ENCODE measurements at places on chromosomes 7 and 10.

GRCh38 chr10:97025613-97026242 lies 160.0 kb downstream of the SLIT1 start:
- peak; percentile 5 for DNase-seq

DNA sequence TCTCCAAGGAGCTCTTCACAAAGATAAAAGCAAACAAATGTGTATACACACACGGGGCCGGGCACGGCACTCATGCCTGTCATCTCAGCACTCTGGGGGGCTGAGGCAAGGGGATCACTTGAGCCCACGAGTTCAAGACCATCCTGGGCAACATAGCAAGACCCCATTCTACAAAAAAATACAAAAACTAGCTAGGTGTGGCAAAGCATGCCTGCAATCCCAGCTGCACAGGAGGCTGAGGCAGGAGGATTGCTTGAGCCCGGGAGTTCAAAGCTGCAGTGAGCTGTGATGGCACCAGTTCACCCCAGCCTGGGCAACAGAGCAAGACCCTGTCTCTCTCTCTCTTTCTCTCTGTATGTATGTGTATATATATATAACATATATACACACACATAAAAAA lies 22.3 kb downstream of the TTYH3 start:
- no peak for DNase-seq

GRCh38 chr7:131357282-131357880 lies 29.7 kb downstream of the MKLN1 start:
- no peak for DNase-seq

- DNase-seq, result no peak
Observed at GRCh38 chr10:48400850-48401220, 94.4 kb downstream of the MAPK8 start.

DNA sequence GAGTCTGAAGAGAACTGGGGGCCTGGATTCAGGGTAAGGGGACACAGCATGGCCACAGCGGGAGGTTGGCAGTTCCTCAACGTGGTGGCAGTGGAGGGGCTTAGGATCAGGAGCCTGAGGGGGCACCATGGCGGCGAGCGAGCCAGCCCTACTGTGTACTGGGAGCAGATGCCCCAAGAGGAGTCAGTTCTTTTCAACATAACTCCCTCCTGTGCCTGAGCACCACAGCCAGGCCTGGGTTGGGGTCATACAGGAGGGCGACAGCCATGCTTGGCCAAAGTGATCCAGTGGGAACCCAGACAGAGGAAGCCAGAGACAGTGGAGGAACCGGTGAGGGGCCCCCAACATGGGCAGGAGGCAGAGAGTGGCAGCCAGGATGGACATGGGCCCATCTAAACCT lies 65.8 kb downstream of the MICALL2 start:
- DNase-seq, result no peak

DNA sequence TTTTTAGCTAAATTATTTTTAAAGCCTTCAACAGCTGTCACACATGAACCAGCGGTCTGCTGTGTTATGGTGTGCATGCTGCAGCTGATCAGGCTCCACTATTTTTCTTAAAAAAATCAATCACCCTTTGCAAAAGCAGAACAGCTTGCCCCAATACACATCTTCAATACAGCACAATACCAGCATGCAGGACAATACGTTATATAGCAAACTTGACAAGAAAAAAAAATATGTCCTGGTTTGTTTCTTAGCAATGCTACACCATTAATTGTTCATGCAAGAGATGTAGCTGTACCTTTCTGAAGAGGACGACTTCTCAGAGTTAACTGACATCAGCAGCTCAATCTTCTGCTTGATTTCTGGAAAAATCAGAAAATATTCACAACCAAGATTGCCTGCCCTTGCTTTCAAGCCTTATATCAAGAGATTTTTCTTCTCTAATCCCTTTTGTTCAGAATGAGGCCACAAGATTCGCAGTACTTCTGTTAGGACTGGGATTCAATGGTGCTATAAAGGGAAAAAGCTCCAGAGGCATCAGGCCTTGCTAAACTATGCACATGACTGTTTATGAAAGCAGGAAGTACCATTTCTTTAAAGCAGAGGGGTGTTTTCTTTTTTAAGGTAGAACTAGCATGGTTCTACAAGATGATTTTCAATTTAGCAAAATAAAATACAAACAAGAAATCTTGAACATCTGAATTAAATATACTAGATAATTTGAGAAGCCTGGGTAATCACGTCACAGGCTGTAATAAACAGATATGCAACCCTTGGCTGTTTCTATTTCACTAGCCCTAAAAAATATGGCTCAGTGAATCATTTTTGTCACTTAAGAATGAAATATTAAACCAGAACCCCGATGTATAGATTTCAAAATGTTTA lies 120.0 kb downstream of the SRPK2 start:
- peak; percentile 44 for DNase-seq

GRCh38 chr10:91756286-91756685 lies 41.9 kb upstream of the TNKS2 start:
- no peak for DNase-seq

GRCh38 chr7:73519867-73520672 lies 2.0 kb downstream of the BAZ1B start:
- DNase-seq, result no peak

DNA sequence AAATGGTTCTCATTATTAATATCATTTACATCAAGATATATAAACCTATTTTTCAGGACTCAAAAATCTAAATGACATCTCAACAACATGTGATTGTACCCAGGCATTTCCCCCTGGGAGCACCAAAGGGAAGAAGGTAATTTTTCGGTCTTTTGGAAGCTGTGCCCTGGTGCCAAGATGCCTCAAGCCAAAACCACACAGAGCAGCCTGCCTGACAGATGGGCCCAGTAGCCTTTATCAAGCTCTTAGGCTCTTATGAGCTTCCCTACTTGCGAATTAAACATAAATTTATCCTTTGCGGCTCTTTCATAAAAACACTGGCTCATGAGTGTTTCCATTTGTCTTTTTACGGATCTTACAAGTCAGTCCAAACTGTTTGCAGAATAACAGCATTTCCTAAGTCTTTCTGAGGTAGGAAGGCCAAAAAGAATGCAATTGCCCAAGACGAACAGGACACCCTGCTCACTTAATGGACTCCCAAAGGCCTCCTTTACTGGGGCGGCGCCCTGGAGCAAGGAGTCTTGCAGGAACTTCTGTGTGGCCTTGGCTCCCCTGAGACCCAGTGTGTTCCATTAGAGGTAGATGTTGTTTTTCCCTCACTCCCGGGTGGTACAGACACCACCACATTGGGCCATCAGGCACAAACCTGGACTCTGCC lies 4.1 kb upstream of the RASSF4 start:
- no peak for DNase-seq

DNA sequence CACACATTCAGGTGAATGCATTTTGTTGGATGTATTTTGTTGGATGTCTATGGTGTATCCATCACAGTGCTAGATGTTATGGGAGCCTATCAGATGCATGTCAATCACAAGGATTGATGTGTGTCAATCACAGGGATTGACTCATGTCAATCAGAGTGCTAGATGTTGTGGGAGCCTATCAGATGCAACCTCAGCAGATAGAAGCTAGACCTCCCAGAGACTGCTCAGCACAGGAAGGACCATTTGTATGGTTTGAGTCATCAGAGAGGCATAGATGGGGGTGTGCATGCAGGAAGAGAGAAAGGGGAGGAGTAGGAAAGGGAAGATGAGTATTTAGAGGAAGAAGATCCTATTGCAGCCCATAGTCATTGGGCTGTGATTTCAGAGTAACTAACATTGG lies 48.3 kb upstream of the PITRM1 start:
- DNase-seq, result no peak

- DNase-seq, result no peak
Observed at GRCh38 chr7:148906707-148907498, 22.8 kb upstream of the EZH2 start.

GRCh38 chr10:122161795-122162194 lies 109.3 kb upstream of the BTBD16 start:
- DNase-seq, result no peak

DNA sequence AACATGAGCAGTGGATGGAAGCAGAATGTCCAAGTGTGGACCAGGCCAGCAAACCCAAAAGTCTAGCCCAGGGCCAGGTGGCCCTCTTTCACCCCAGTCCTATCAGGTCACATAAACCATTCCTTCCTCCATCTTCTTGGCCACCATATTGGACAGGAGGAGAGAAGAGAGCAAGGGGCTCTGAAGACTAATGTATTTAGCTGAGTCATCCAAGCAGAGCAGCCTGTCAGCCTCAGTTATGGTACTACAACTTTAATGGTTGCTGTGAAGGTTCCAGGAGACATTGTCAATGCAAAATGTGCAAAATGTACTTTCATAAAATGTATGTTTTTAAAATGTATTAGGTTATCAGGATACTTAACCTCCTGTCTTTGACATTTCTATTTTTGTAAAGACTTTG lies 159.5 kb downstream of the GPAM start:
- no peak for DNase-seq

GRCh38 chr7:130124711-130125110 lies 54.4 kb downstream of the KLHDC10 start:
- DNase-seq, result no peak

- no peak for DNase-seq
Observed at GRCh38 chr7:18828260-18828993, 289.0 kb downstream of the TWIST1 start.

GRCh38 chr7:125563557-125563956 lies 633.9 kb upstream of the POT1 start:
- no peak for DNase-seq

DNA sequence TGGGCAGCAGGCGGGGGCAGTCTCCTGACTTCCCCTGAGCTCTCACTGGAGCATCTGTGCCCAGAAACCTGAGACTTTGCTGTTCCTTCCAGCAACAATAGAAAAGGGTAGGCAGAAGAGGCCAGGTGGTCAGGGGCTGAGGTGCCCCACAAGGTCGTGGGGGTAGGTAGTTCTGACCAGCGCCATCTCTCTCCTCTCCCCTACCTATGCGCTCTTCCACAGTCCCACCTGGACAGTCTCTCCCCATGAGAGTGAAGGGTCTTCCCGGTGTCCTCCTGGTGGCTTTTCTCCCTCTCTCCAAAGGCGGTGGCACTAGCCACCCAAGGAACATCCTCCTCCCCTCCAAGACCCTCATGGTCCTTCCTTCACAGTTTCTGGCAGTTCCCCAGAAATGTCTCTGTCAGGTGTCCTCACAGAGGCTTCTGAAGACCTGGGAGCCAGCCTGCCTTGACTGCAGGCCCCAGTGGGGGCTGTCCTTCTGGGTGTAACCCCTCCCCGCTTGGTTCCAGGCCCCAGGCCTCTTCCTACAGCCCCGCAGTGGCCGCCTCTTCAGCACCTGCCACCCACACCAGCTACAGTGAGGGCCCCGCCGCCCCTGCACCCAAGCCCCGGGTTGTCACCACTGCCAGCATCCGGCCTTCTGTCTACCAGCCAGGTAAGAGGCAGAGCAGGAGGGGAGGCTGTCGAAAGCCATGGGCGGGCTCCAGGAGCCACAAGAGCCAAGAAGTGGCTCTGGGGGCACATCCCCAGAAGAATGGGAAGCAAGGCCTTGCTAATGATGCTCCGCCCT lies 41.3 kb downstream of the LDB3 start:
- no peak for DNase-seq

GRCh38 chr7:67928141-67928540 lies 931.5 kb downstream of the TYW1 start:
- no peak for DNase-seq

DNA sequence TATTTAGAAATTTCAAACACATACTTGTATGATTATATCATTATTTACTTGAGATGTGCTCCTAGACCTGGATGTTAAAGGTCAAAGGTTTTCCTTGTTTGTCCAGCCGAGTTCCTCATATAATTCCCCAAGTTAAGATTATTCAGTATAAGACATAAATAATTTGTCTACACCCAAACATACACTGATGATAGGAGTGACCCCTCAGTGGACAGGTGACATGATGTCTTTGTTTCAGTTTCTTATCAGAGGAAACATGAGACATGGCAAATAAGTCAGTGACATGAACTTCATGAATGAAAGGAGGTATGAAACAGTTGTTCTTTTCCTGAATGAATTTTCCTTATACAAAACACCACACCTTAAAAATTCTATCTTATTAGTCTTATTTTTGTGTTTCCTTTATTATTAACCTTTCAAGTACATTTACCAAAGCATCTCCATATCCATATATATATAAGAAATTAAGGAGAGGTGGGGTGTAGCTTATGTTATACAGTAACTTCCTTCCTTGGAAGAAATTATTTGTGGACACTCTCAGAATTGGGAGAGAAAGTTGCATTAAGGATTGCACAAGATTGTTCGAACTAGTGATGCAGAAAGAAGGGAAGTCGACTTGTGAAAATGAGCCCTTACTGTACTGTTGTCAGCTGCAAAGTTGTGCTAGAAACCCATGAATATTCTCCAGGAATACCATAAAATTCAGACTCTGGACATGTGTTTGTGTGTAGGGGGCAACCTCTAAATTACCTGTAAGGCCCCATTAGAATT lies 60.5 kb downstream of the POM121L12 start:
- no peak for DNase-seq

GRCh38 chr7:128831178-128831993 lies 1.2 kb downstream of the FLNC start:
- no peak for DNase-seq

DNA sequence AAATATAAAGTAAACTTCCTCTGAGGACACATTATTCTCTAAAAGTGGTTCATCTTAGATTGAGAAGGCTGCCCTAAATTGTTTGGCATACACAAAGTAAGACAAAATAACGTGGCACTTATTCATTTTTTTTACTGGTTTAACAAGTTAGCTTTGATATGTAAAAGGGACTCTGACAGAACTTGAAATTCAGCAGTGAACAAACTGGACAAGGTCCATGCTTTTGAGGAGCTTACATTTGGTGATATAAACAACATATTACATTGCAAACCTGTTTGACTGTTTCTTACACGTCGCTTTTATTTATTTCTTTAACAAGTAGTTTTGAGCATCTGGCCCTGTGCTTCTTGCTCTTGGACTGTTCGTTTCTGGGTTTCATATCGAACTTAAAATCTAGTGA lies 253.1 kb upstream of the POM121L12 start:
- no peak for DNase-seq

- DNase-seq, result no peak
Observed at GRCh38 chr7:84389242-84389641, 194.7 kb upstream of the SEMA3A start.

DNA sequence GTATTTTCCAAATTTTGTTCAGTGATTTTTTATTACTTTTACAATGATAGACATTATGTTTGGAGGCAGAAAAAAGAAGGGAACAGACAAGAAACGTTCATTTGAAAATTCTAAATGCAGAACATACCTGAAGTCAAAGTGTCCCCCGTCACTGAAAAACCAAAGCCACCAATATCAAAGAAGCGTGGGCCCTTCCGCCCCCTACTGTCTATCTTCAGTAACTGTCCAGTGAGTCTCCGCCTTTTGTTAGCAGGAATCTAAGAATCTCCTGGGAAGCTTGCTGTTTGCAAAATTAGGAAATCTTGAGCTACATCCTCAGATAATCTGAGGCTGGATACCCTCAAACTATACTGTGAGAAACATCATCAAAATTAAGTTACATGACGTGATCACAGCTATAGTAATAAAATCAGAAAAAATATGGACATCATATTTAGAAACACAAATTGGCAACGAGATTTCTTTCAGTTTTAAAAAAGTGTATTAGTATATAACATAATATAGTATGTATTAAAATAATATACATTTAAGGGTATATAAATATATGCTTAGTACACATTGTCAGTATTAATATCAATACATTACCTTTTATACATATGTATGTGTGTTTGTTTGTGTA lies 169.3 kb upstream of the AKR1E2 start:
- DNase-seq, result no peak

GRCh38 chr10:8242295-8242872 lies 187.9 kb downstream of the GATA3 start:
- DNase-seq, result no peak

GRCh38 chr10:27541796-27542729 lies 38.0 kb downstream of the RAB18 start:
- DNase-seq, result no peak

Data from GF-D8 (cell line).